Hindlimb muscle (tissue), 1 donor: ENCODE measurements at places on chromosomes 16 and 17.
A peak's percentile ranks its signal among the peaks of the same experiment; 100 is the strongest.

DNA sequence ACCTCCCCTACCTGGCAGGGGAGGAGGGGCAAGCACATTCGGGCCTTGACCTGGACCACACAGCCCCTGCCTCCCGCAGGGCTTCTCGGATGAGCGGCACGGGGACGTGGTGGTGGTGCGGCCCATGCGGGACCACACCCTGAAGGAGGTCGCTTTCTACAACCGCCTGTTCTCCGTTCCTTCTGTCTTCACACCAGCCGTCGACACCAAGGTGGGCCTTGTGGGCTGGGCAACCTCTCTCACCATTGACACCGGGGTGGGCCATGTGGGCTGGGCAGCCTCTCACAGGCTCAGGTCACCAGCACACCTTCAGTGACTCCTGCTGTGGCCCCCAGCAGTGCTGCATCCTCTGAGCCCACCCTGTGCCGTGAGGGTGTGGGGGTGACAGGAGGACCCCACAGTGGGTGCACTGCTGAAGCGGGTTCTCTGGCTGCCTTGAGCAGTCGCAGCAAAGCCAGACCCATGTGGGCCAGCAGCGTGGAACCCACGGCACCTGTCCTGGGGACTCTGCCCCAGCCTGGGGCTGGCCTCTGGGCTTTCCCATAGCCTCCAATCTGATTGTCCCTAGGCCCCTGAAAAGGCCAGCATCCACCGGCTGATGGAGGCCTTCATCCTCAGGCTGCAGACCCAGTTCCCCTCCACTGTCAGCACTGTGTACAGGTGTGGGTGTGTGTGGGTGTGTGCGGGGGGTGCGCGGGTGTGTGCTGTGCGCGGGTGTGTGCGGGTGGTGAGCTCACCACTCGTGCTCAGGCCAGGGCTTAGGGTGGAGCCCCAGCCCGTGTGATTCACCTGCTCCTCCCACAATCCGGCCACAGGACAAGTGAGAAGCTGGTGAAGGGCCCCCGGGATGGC, 7.5 kb downstream of the CTU2 start:
- DNase-seq, result no peak

DNA sequence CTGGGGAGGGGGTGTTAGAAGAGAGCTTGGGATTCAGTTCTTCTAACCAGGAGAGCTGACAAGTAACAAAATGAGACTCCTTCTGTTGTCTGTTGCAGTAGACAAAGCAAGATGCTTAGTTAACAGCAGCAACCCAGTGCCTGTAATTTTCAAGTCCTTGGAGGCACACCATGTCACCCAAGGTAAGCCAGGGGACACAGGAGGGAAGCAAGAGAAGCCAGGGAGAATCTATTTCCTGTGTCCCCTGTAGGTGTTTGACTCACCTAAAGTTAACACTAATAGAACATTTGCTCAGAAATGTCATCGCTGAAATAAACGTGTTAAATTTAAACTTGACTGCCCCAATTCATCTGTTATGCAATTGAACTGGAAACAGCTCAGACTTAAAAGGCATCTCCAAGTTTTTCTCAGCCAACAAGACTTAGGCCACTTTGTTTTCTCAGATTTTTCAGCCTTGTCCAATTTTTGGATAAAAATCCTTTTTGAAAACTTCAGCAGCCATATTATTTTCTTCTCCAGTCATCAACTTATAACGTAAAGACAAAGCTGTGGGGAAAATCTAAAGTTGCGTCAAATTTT, 257.6 kb downstream of the CDH13 start:
- DNase-seq, result no peak

GRCh38 chr17:9021158-9021991, at the start of gene NTN1:
Gene NTN1, plus strand, starts transcription at chr17:9021510. Its CDS starts 864 bp downstream, at chr17:9022374.
- DNase-seq, result peak; percentile 53

GRCh38 chr17:81090361-81091136, 55.6 kb downstream of the BAIAP2 start:
- no peak for DNase-seq

DNA sequence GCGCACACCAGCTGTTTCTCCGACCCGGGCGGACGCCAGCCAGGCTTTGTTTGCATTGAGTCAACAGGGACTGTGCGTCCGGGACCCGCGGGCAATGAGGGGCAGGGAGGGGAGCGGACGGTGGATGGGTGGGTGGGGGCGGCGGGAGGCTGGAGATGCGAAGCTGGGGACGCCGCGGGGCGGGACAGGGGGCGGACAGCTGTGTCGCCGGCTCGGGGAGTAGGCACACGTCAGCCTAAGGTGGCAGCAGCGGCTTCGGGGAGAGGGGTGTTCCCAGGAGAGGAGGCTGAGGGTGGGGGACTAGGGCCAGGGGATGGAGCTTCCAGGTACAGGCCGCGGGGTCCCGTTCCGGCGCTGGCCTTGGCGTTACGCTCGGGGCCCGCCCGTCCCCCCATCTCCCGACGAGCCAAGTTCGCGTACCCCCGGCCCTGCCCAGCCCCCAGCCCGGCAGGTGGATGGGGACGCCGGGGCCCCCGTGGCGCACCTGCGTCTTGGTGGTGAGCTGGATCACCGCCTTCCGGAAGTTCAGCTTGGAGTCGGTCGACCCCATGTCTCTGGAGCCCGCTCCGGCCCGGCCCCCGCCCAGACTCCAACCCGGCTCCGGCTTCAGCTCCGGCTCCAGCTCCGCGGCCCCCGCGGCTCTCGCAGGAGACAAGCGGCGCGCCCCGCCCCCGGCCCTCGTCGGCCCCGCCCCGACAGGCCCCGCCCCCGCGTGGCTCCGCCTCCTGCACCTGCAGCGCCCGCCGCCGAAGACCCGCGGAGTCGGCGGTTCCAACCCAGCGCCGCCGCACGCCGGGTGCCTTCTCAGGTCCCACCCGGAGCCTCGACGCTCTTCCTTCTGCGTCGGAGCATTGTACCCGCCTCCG, at the start of gene HID1:
TSS of gene HID1 (minus strand) at position 653 of the 866 bp plus-strand sequence. CDS start at position 550, 103 bp downstream.
- no peak for DNase-seq

- DNase-seq, result no peak
These were observed 652 bp upstream of the SLC25A19 start for GRCh38 chr17:75289832-75290337.

DNA sequence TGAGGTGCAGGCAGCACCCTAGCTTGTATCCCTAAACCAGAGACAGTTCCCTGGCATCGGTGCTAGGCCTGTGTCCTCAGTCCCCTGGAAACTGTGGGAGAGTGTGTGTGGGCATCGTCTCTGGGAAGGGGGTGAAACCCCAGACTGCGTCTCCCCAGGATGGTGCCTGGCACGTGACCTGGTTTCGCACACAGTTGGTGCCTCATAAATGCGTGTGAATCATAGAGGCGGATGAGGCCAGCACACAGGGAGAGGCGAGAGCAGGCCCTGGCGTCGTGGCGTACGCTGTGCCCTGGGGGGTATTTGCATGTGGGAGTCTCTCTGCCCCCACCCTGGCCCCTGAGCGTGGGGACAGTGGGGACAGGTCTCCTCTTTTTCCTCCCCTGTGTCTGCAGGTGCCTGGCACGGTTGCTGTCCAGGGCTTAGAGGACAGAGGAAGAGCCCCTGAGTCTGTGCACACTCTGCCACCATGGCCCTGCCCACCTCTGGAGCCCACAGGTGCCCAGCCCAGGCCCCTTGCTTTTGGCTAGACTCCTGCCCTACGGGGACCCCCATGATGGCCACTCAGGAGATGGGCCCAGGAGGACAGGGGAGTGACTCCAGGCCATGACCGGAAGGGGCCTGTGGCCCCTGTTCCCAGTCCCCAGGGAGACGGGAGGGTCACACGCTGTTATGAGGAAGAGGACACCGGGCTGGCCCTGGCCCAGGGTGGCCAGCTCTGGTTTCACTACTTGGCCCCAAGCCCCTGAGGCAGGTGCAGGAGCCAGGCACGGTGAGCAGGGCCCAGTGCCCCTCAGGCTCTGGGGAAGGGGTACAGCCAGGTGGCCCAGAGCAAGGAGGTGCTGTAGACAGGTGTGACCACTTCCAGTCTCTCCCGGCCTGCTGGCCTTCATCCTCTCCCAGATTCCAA, 1.3 kb upstream of the FSCN2 start:
- DNase-seq, result no peak

DNA sequence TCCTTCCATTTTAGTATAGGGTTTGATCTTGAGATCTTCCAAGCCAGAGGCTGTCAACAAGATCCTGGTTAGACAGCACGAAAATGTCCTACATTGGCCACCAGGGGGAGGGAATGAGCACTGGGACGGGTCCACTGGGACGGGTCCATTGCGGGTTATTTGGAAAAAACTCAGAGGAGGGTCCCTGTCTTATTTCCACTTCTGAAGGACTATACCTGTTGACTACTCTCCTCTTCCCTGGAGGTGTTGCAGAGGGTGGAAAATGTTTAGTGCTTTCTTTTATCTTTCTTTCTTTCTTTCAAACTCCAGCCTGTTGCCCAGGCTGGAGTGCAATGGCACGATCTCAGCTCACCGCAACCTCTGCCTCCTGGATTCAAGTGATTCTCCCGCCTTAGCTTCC, 2.5 kb downstream of the TTLL6 start:
- DNase-seq, result no peak

DNA sequence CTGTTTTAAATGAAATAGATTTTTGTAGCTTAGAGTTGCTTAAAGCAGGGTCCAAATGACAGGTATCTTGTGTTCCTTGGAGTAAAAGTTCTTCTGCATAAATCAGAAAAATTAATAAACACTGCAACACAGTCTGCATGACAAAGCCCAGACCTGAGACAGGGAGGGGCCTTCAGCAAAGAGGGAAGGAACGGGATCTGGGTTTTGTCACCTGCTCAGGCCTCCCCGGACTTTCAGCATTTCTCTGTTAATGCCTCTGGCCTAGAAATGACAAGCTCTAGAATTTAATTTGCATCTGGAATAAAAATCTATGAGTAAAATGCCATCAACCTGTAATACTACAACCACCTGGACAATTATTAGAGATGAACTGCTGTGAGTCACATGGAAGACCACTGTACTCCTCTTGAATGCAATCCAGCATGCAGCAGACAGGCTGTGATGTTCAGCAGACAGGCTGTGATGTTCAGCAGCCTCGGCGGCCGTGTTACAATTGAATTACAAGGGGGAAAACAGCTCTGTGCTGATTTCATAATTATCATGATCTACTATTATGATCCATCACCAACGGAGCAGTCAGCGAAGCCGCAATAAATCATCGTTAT, 170.2 kb downstream of the TOX3 start:
- DNase-seq, result no peak

GRCh38 chr16:58230259-58230658, 32.4 kb upstream of the CSNK2A2 start:
- no peak for DNase-seq

- DNase-seq, result no peak
These were observed 83.8 kb downstream of the NETO2 start for GRCh38 chr16:47059991-47060390.

- no peak for DNase-seq
These were observed 20.7 kb upstream of the CMTM4 start for GRCh38 chr16:66717112-66717675.

- no peak for DNase-seq
These were observed 7.2 kb downstream of the PDK2 start for GRCh38 chr17:50102164-50102991.

- no peak for DNase-seq
These were observed 48.7 kb downstream of the TMEM100 start for GRCh38 chr17:55673743-55674506.
